ENCODE measurements at places on chromosomes 16 and 17. TPM values are rescaled to one million over a fixed set of nuclear protein-coding genes. Genes with fewer than 3 reads are reported as not detected.

Gene FBXL16
- total RNA-seq = 3.1 TPM

Gene EVPLL
- 0.06 TPM for total RNA-seq

Gene SLC7A5
- 947 TPM for total RNA-seq

Gene DNASE1L2
- 1.2 TPM for total RNA-seq

Gene BICDL2
- not detected for total RNA-seq

All from A549 treated with RU486 at 1 μM for 4 hours (cell line).